ENCODE measurements at places on chromosomes 6 and 20.

- no peak for DNase-seq
Measured at GRCh38 chr6:15473741-15474161, 189.1 kb downstream of the DTNBP1 start.

DNA sequence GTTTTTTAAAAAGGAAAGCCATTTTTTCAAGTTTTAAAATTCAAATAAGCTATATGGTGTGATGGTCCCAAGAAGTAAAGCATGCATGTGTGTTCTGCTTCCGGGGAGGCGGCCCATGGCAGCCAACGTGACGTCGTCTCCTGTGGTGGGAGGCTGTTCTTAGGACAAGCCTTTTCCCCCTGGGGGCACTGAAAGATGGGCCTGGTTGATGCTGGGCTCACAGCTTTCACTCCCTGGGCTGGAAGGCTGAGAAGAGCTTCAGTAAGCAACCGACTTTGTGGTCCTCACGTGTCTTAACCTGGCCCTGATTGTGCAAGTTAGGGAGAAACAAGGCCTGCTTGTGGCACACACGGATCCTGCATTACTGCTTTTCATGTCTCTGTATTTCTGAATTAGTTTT lies 84.1 kb downstream of the SMOC2 start:
- DNase-seq = no peak

GRCh38 chr20:39264506-39265172 lies 302.5 kb downstream of the DHX35 start:
- DNase-seq = peak; percentile 22

DNA sequence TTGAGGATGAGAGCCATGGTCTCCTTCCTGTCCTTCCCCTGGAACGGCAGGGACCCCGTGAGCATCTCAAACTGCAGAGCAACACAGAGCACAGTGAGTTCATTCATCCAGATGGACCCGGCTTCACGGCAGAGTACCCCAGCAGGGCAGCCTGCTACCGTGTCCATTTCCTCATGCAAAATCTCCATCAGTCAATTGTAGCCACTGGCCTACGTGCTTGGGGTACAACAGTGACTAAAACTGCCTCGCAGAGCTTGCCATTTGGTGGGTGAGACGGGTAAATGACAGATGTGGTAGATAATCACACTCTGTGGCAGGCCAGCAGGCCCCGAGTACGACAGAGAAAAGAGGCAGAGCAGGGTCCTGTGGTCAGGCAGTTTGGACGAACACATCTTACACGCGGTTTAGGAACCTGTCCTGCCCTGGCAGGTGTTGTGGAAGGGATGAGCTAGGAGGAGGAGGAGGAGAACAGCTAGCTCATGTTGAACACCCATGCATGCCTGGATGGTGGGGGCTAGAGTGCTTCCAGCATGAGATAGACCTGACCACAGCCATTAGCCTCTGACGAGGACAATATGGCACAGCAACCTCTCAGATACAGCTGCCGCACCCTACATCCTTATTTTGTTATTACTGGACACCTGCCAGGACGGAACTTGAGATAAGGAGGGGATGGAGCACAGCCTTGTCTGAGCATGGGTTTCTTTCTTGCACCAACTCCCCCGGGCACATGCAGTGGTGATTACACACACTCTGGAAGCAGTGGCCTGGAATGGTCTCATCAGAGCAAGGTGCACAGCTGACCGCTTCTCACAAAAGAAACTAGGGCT lies 95.6 kb downstream of the RAMACL start:
- DNase-seq = no peak

DNA sequence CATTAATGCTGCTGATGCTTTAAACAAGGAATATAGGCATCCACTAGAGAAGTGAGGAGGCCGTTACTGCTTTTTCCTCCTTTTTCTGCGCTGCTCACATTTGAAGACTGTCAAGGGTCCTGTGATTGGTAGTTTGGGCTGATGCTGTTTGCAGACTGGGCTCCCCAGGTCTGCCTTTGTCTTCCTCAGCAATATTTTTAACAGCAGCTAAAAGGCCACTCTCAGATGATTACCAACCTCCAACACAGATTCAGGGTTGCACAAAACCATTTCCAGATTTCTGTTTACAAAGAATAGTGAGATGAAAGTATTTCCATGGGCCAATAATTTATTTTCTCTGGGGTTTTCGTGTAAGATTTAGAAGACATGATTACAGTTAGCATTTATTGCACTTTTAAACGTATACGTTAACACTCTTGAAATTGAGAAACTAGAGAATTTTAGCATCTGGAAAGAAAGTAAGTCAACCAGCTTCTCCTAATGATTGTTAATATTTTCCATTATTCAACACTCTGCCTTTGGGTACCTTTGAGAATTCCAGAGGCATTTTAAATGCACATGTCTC lies 475.3 kb upstream of the SOX4 start:
- no peak for DNase-seq

DNA sequence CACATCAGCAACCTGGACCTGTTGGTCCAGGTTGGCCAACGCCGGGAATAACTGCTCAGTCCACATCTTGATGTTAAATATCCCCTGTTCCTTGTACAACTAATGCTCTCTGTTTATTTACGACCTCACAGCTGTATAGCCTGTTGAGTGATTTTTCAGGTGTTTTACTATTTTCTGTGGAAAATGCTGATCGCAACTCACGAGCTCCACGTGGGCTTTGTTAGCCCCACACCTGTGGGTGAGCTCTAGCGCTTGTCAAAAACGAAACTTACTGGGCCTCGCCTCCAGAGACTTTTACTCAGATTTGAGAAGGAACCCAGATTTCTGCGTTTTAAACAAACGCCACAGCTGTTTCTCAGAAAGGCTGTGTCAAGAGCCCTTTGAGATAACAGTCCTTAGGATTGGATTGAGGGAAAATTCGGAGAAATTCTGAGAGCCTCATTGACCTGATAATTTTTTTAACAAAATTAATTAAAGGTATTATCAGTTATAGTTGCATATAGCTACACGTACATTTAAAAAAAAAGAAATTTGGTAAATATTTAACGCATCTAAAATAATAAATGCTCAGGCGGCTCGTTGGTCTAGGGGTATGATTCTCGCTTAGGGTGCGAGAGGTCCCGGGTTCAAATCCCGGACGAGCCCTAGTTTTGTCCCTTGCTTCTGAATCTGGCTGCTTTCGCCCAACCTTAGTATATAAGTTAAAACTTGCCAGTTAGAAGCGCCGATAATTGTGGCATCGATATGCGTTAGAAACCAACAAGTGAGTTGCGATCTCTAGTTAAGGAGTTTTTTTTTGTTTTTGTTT lies 16.7 kb downstream of the HMGN4 start:
- no peak for DNase-seq

DNA sequence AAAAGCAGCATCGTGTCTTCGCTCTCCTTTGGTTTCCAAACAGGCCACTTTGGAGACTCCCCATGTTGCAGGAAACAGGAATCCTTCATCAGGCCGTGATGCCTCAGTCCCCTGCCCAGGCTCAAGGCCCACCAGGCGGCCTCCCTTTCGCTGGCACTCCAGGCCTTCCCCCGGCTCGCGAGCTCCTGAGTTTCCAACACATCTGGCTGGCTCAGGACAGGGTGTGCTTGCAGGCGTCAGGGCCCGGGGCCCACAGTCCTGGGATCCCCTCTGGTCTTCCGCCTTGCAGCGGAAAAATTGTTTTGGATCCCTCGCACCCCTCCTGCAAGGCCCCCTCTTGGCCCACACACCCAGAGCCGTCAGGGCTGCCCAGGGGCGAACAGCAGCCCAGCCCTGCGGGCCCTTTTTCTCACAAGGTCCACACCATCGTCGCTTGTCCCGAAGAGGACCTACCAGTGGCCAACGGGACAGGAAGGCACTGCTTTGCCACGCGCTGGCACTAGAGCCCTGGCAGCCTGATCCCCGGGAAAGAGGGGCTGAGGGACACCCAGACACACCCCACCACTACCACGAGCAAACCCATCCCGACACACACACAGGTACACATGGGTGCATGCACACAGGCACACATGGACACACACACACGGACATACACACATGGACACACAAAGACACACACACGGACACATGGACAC lies 1930.9 kb upstream of the DEFB115 start:
- DNase-seq = no peak

DNA sequence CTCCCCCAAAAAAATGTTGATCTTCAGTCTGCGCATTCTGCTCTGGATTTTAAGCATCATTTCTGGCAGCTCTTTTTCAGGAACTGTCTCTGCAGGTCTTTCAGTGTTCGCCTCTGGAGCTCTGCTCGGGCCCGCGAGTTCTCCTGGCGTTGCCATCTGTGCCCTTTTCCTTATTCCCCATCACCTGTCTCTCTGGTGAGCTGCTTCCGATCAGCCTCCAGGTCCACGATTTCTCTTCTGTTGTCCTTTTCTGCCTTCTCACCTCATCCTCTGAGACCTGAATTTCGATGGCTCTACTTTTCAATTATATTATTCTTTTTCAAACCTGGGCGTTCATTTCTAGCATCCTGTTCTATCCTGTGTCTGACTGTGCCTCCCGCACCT lies 590 bp upstream of the MAP1LC3A start:
- no peak for DNase-seq

DNA sequence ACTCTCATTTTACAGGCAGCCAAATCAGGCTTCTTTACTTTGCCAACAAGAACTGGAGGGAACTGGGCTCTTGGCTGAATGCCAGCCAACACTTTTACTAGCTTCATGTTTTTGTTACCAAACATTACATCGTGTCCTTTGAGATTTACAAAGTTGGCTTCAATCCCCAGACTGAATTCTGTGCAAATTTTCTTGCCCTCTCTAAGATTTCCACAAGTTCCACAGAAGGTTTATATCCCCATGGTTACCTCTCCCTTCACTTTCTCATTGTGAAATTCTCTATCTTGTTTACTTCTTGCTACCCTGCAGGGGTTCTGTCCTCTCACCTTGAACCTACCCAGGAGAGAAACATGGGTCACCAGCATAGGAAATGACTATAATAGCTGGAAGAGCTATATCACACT lies 37.6 kb upstream of the PLCB1 start:
- no peak for DNase-seq

All from thymus (tissue), 14 donors.